HT-29 (cell line): ENCODE measurements at places on chromosomes 1 and 21. TPM values are rescaled to one million over a fixed set of nuclear protein-coding genes. Genes with fewer than 3 reads are reported as not detected.

Gene TNFRSF1B
- 0.08 TPM in 1 of 2 replicates, not detected in the other for total RNA-seq

Gene COL11A1
- total RNA-seq, result not detected in 2 replicates

DNA sequence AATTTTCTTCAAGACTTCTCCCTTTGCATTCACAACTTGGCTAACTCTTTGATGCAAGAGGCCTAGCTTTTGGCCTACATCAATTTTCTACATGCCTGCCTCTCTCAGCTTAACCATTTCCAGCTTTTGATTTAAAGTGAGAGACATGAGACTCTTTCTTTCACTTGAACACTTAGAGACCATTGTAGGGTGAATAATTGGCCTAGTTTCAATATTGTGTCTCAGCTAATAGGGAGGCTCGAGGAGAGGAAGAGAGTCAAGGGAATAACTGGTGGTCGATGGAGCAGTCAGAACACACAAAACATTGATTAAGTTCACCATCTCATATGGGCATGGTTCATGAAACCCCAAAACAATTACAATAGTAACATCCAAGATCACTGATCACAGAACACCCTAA, 225.5 kb downstream of the TPR start:
- DNase-seq, result no peak

DNA sequence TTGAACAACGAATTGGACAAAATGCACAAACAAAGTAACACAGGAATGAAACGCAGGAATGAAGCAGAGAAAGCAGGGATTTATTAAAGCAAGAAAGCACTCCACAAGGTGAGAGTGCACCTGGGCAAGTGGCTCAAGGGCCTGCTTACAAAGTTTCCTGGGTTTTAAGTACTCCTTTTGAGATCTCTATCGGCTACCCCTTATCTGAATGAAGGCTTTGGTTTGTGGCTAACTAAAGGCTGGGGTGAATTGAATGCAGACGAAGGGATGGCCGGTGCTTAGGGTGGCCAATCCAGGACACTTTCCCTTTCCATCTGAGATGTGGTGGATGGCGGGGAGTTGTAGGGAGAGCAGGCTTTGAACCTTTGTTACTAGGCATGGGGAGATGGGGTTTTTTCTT, 151.4 kb upstream of the KIAA0040 start:
- no peak for DNase-seq

DNA sequence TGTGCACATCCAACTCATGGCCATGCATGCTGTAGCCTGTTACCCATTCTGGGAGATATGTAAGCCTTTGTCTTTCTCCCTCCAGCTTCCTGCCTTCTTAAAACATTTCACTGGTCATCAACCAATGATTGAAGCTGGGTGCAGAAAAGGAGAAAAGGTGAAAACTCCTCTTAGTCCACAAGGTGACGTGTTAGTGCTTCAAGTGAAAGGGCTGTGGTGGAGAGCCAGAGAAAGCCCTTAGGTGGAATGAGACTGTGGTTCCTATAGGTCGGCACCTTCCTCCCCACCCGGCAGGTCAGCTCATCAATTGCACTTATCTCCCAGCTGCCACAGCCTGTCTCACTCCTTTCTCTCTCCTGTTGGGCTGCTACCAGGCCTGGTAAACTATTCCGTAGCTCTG, 30.4 kb downstream of the ERG start:
- no peak for DNase-seq

DNA sequence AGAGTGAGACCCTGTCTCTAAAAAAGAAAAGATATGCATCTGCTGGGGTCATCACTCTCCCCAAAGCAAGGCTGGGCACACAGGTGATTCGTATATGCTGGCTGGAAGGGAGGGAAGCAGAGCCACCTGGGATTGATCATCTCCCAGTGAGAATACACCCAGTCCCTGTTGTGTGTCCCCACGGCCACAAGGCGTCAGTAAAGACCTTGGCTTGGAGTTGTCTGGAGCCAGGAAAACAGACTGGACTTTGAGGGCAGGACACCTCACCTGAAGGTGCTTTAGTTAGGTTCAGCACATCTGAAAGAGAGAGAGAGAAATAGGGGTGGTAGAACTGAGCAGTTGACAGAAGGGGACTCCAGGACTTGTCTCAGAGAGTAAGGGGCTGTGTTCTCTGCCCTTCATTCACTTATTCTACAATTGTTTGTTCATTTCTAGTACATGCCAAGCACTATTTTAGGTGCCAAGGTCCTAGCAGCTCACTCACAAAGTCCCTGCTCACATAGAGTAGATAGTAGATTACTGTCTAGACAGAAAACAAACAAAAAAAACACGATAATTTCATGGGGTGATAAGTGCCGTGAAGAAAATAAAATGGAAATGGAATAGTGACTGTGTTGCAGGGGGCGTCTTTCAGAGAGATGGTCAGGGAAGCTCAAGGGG, 13.5 kb downstream of the CITED4 start:
- DNase-seq, result peak; percentile 85
